ENCODE measurements at places on chromosomes 1 and 21.
A peak's percentile ranks its signal among the peaks of the same experiment; 100 is the strongest.

- no peak for DNase-seq
Observed at GRCh38 chr1:234901491-234902049, 227.1 kb downstream of the TOMM20 start.

DNA sequence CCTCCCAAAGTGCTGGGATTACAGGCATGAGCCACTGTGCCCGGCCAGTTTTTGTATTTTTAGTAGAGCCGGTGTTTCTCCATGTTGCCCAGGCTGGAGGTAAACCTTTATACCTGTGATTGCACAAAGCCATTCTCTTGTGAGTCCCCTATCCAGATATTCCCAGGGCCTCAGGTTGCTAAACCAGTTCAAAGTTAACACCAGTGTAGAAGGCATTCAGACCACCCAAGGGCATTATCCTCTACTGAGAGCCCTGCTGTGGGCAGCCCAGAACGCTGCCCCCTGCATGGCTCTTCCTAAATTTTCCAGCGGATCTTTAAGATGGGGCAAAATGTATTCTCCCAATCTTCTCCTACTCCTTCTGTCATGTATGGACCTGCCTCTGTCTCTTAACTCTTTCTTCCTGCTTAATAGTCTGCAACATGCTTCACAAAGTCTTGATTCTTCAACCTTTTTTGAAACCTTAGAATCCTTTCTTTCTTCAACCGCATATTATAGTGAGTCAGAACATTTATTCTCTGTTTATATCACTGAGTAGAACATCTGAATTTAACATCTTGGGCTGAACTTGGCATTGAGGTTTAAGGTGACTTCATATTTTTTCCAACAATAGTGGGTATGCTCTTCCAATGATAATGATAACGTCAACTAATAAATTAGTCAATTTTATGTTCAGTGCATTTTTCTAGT lies 36.0 kb downstream of the UBE4B start:
- DNase-seq, result no peak

- DNase-seq, result no peak
Observed at GRCh38 chr1:15096293-15096692, 57.3 kb upstream of the TMEM51 start.

- DNase-seq, result no peak
Observed at GRCh38 chr1:220957233-220957605, 78.0 kb downstream of the HLX start.

- DNase-seq, result no peak
Observed at GRCh38 chr1:85611856-85612255, 31.3 kb downstream of the CCN1 start.

- DNase-seq, result no peak
Observed at GRCh38 chr1:15961492-15961891, 14.4 kb downstream of the ZBTB17 start.

DNA sequence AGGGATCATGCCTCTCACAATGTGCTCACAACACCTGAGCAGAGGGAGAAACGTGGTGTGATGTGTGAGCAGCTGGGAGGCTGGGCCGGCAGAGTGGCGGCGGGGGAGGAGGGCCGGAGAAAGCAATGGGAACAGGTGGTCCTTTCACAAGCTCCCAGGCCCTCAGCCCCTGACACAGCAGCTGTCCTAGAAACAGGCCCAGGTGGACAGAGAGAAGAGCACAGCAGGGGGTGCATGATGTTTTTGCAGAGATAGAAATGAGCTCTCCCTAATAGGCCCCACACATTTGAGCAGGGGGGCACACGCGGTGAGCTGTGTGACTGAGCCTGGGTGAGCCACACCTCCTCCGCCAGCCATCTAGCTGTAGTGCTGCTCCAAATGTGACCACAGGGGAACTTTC lies 7.6 kb upstream of the RGS16 start:
- peak; percentile 18 for DNase-seq

DNA sequence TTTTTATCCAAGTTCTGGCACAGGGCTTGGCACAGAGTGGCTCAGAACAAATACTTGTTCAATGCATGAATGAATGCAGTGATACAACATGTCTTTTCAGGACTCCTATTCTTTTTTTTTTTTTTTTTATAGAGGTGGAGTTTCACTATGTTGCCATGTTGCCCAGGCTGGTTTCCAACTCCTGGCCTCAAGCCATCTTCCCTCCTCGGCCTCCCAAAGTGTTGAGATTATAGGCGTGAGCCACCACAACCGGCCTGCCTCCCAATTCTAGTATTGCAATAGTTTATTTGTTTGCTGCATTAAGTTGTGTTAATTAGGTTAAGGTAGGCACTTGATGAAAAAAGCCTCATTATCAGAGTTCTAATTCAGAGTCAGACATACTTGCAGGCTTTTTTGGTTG lies 17.9 kb downstream of the UBE4B start:
- no peak for DNase-seq

- no peak for DNase-seq
Observed at GRCh38 chr1:157852476-157852875, 10.9 kb upstream of the CD5L start.

- peak; percentile 30 for DNase-seq
Observed at GRCh38 chr1:65459397-65459768, 38.9 kb downstream of the LEPR start.

DNA sequence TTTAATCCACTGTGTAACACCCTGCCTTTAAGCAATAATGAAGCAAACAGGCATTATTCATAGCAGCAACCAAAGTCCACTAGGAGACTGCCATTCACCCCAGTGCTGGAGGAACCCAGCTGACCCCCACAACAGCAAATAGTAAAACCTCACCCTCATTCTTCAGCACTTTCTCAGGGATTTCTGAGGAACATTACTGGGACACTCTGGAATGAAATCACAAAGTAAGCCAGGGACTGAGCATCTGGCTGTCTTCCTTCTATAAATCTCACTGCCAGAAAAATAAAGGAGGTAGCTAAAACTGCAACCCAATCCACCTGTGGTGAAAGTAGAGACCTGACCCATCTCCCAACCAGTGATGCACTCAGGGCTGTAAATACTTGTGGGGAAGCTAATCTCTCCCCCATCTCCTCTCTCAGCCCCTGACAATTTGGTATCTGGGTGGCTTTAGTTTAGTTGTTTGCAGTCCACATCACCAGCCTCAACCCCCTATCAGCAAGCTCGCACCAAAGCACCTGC lies 47.1 kb downstream of the COL6A1 start:
- no peak for DNase-seq

GRCh38 chr1:15386164-15386749 lies 23.4 kb upstream of the EFHD2 start:
- no peak for DNase-seq

GRCh38 chr1:55600242-55600641 lies 385.1 kb upstream of the USP24 start:
- DNase-seq, result no peak

DNA sequence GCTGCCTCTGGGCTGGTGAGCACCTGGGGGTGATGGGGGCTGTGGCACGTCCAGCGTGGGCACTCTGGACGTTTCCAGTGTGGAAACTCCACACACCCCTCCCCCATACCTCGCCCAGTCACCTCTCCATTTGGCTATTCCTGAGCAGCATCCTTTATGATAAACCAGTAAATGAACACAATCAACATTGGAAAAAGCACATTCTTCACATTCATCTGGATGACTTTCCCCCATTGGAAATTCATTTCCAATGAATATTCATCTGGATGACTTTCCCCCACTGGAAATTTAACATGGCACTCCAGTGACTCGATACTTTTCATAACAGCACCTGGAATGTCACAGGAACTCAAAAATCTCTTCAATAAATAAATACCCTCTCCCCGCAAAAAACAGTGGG lies 104.8 kb upstream of the KRTAP19-8 start:
- no peak for DNase-seq

GRCh38 chr1:74396462-74396861 lies 115.9 kb downstream of the LRRC53 start:
- no peak for DNase-seq

- DNase-seq, result peak; percentile 70
Observed at GRCh38 chr1:75723989-75724471, 479 bp upstream of the ACADM start.

GRCh38 chr1:153190373-153190772 lies 12.9 kb upstream of the LELP1 start:
- no peak for DNase-seq

DNA sequence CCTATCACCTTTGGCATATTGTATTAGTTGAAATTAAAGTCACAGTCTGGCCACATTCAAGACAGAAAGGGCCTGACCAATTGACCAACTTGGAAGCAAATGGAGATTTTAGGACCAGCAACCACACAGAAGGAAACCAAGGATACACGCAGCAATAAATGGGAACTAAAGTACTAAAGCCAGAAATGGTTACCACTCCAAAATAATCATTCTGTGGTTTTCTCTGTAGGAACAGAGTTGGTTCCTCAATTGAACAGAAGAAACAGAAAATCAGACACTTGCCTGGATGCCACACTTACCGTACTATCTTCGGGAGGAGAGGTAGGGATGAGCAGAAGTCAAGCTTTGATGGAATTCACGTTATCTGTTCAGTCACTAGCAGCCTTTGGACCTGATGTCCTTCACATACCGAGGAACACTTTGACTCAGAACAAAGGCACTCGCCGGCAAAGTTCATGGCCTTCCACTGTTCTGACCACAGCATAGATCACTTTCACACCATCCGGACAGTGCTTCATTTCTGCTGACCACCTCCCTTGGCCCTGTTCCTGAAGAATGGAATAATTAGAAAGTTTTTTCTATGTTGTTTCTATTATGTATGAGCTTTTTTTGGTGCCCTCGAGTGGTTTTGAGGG lies 96.9 kb downstream of the LPAR3 start:
- DNase-seq, result no peak

Data from NCI-H1930 (cell line).